ENCODE measurements at places on chromosomes 5 and 9. TPM values are rescaled to one million over a fixed set of nuclear protein-coding genes. Genes with fewer than 3 reads are reported as not detected.

DNA sequence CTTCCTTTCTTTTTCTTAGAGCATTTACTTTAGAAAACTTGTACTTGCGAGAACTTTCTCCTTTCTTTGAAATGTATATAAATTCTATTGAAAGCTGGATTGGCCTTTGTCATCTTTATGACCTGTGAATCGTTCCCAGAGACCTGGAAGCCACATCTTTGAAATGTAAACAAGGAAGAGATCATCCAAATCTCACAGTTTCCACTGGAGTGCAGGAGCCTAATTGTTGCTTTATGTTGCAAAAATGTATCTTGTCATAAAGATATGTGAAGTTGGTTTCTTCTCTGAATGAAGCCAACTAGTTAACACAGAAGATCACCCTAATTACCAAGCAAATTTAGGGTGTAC lies 1101.8 kb downstream of the TAF11L14 start:
- DNase-seq, result no peak

GRCh38 chr5:67118050-67118620 lies 78.5 kb downstream of the CD180 start:
- no peak for DNase-seq

GRCh38 chr9:121532881-121533280 lies 33.2 kb upstream of the GGTA1 start:
- DNase-seq, result no peak

GRCh38 chr5:40781843-40782409 lies 16.2 kb downstream of the PRKAA1 start:
- DNase-seq, result no peak

DNA sequence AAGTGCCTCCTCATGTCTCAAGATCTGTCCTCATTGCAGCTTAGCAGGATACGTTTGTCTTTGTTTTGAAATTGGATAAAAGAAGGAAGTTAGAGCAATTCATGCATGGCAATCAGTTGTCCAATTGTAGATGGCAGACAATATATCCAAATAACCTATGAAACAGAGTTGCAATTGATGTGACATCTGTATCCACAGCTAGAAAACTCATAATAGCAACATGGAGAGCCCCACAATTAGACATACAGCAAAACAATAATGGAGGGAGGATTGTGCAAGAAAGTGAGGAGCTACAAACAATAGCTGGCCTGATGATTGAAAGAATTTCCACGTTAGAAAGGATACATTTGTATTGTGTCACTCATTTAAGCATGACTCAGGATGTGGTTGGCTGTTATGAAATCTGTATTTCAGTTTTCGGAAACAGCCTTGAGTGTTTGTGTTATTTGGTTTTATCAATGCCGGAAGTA lies 132.0 kb downstream of the FAM174A start:
- no peak for DNase-seq

- no peak for DNase-seq
Measured at GRCh38 chr5:56326116-56326515, 93.0 kb upstream of the ANKRD55 start.

GRCh38 chr9:33159777-33160127 lies 7.4 kb downstream of the B4GALT1 start:
- DNase-seq, result peak; percentile 85

- no peak for DNase-seq
Measured at GRCh38 chr9:14687042-14687719, 6.1 kb downstream of the ZDHHC21 start.

- no peak for DNase-seq
Measured at GRCh38 chr9:82681809-82682208, 381.1 kb downstream of the RASEF start.

DNA sequence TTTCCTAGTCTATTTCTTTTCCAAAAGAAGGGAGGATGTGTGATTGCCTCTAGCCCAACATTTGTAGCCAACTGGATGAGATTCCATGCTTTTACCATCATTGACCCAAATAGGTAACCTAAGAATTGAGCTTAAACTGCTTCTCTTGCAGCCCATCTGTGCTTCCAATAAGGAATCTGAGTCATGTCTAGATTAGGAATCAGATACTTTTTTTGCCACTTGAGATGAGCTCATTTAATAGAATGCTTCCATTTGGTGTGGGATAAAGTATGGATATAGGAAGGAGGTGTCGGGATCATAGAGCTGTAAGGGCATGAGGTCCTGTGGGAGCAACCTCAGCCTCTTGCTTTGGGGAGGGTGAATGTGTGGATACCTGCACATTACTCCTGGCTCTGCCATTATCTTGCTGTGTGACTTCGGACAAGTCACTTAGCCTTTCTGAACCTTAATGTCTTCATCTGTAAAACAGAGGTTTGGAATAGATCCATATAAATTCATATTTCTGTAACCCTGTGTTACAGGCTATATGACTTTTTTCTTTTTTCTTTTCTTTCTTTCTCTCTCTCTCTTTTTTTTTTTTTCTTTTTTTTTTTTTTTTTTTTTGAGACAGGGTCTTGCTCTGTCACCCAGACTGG lies 56.2 kb downstream of the MAP1B start:
- DNase-seq, result no peak

GRCh38 chr9:36765468-36766341 lies 193.0 kb downstream of the MELK start:
- peak; percentile 88 for DNase-seq

DNA sequence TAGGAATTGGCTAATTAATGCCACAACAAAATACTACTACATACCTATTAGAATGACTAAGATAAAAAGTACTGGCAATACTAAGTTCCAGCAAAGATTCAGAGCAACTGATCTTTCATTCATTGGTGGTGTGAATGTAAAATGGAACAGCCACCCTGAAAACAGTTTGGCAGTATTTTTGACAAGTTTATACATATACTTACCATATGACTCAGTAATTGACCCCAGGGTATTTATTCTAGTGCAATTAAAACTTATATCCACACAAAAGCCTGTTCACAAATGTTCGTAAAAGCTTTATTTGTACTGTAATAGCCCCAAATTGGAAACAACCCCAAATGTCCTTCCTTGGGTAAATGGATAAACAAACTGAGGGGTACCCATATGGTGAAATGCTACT lies 270.8 kb upstream of the ACTBL2 start:
- no peak for DNase-seq

GRCh38 chr5:171755354-171755821 lies 30.2 kb upstream of the SMIM23 start:
- DNase-seq, result no peak

- no peak for DNase-seq
Measured at GRCh38 chr5:135189024-135189423, 155.0 kb upstream of the PITX1 start.

- no peak for DNase-seq
Measured at GRCh38 chr5:161498531-161498930, 48.0 kb downstream of the GABRB2 start.

DNA sequence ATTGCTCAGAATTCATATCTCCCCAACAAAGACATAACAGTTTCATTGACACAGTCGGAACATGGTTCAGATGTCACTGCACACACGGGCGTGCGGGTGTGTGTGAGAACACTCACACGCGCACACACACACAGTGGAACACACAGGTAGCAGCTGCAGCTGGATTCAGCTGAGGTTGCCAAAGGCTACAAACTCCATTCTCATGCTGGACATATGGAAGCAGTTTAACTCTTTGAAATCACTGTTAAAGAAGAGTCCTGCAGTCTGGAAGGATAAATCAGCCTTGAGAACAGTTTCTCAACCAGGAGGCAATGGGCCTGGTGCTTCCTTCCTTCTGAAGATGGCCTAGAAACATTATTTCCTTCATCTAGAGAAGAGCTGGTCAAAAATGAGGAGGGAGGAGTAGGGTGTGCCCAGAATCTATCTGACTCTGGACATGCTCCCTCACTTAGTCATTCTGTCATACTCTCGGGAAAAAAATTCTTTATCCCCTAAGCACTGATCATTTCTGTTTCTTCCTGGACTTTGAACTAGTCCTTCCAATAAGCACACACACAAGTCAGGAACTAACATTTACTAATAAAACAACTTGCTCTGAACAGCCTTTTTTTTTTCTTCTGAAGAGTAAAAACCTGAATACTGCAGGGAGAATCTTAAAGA lies 160.6 kb downstream of the ZDHHC21 start:
- DNase-seq, result no peak

PROB1 gene
- total RNA-seq, result 35.6 TPM

ARHGEF39 gene
- 0.34 TPM for total RNA-seq

FBP2 gene
- not detected for total RNA-seq

CCDC152 gene
- total RNA-seq, result 5.1 TPM

ANKRD18A gene
- total RNA-seq, result 2.1 TPM

TMEM252 gene
- total RNA-seq, result not detected

PCDHGB5 gene
- total RNA-seq, result 7.0 TPM

PDLIM7 gene
- total RNA-seq, result 71.5 TPM

IL12B gene
- not detected for total RNA-seq

BHMT2 gene
- 16.4 TPM for total RNA-seq

AIF1L gene
- 6.9 TPM for total RNA-seq

SV2C gene
- 0.09 TPM for total RNA-seq

TGFBI gene
- total RNA-seq, result 60.4 TPM

TAF11L10 gene
- not detected for total RNA-seq
